ENCODE measurements at places on chromosomes 2 and 18.

DNA sequence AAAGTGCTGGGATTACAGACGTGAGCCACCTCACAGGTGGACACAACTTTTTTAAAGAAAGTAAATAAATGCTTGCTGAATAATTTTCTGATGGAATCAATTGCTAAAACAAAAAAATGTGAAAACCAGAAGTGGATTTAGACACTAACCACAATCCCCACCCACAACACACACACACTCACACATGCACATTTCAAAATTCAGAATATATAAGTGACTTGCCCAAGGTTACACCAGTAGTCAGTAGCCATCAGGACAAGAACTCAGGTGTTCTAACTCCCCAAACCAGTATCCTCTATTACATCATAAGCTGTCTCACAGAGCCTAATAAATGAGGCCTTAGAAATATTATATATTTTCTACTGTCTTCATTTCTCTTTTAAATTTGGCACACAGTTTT is 1923.6 kb upstream of the PIK3C3 start:
- no peak for DNase-seq

GRCh38 chr2:205947621-205948495 is 138.1 kb downstream of the INO80D start:
- DNase-seq = peak; percentile 6

DNA sequence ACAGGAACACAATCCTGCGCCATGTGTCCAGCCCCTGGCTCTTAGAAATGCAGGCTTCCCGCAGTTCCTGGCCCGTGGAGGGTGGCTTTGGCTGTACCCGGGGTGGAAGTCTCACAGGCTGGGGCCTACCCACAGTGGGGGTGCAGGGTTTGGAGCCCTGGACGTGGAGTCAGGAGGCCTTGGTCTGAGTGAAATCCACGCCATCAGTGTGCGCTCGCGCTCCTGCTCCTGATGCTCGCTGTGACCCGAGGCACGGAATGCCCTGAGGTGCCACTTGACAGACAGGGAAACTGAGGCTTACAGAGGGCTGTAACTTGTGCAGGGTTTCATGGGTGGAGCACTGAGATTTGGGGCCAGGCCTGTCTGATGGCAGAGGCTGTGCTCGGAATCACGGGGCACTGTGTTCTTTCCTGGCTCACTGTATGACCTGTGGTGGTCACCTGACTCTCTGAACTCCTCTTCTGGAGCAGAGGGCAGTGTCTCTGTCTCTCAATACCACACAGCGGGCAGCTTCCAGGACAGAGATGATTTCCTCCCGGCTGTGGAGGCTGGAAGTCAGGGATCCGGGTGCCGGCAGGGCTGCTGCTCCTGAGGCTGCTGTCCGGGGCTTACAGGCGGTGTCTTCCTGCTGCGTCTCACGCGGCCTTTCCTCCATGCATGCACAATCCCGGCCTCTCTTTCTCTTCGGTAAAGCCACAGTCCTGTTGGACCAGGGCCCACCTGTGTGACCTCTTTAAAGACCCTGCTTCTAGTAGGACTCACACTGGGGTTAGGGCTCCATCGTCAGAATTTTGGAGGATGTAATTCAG is 25.9 kb upstream of the ALLC start:
- DNase-seq = no peak

- no peak for DNase-seq
These were observed 29.5 kb upstream of the BZW1 start for GRCh38 chr2:200782251-200782650.

DNA sequence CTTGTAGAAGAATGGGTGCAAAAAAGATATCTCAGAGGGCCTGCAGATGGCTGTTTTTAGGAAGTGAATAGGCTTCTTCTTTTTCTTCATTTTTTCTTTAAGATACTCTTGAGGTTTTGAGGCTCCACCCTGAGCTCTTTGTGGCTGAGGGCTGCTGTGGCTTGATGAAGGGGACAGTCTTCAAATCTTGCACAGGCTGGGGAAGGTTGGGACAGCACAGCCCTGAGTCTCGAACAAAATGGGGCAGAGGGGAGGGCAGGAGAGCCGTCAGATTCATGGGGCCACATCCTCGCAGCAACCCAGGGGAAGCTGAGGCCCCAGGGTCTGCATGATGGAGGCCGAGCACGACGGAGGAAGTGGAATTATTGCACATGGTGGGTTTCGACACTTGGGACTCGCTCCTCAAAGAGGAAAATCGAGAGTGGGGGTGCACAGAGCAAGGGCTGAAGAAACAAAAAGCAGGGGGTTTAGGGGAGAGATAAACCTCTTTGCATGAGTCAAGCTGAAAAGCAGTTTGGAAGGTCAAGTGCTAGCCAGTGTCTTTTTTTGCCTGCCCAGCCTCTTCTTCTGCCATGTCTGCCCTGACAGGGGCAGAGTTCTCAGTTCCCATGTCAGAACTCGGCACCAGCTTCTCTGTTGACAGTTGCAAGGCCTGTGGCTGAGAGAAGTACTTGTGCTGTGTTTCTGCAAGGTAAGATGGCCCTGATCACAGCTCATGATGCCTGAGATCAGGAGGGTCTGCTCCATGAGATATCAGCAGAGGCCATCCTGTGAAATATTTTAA is 19.5 kb downstream of the INPP4A start:
- no peak for DNase-seq

GRCh38 chr18:55244546-55244945 is 285.3 kb upstream of the CCDC68 start:
- no peak for DNase-seq

DNA sequence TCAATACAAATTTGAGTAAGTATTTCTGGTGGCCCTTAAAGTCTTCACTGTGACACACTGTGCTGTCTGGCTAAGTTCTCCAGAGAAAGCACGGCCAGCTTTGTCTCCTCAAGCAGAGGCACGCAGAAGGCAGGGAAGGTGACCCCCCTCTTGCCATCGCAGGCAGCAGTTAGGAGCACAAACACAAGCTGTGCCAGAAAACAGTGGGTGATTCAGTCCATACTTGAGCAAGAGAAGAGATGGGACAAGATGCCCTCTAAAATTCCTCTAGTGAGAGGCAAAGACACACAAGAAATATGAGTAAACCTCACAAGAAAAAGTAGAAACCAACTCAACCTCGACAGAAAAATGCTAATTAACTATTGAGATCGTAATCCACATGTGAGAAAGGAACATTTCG is 9.8 kb downstream of the MCEE start:
- no peak for DNase-seq

DNA sequence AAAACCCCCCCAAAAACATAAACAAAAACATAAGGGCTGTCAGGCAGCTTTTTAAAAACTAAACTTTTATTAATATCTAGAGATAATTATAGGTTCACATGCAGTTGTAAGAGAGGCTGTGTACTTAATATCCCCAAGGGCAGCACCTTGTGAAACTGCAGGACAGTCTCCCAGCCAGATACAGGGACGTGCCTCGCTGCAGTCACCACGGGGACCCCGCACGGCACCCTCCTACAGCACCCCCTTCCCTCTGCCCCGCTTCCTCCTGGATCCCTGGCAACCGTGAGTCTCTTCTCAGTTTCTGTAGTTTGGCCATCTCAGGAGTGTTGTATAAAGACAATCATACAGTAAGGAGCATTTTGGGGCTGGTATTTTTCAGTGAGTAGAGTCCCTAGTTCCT is 6.8 kb upstream of the COLEC11 start:
- DNase-seq = no peak

- DNase-seq = no peak
These were observed 68.3 kb downstream of the CRACDL start for GRCh38 chr2:98867539-98868309.

DNA sequence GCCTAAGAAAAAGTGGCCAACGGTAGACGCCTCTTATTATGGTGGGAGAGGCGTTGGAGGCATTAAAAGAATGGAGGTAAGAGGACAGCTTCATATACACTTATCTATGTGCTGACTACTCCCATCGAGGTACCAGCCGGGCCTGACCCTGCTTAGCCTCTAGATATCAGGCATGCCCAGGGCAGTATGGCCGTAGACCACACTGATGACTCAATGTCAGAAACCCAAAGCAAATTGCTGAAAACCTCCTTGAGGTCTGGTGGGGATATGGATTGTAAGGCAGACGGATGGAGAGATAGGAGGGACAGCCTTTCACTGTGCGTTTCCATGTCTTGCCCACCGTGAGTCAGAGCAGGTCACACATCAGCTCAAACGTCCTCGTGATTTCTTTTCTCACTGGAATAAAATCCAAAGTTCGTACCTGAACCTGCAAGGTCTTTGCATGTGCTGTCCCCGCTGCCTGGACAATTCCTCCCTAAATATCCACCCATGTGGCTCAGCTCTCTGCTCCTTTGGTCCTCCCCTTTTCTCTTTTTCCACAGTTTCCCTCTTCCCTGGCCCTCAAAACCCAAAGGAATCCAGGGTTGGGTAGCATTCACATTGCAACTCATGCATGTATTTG is 168.9 kb downstream of the ANTXR1 start:
- DNase-seq = peak; percentile 55

DNA sequence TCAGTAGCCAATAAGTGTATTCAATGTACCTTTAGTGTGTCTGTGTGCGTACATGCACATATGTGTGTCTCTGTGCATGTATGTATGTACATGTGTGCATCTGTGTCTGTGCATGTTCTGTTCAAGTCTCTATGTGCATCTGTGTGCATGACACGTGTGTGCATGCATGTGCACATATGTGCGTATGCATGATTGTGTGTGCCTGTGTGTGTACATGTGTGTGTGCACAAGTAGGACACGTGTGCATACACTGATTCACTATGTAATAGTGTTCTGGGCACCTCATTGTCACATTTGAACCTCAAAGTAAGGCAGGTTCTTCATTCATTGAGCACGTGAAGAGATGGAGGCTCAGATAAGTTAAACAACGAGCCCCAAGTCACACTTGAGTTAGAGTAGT is 142.6 kb upstream of the COPS8 start:
- DNase-seq = no peak

- DNase-seq = no peak
These were observed 248.6 kb downstream of the EPHA4 start for GRCh38 chr2:221323513-221323912.

- DNase-seq = no peak
These were observed 705.9 kb downstream of the CCDC85A start for GRCh38 chr2:56889738-56890137.

DNA sequence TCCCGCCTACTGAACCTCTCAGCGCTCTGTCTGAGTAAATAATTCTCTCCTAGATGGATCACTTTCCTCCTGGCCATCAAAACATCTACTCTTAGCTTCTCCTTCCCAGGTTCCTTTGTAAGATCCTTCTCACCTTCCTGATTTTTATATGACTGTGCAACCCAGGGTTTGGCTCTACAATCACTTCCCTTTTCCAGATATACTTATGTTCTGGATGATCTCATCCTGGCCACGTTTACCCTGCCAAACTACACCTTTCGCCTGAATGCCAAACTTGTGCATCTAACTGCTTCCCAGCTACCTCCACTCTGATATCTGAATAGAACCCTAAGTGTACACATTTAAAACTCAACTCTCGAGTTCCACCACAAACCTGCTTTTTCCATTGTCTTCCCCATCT is 290.5 kb upstream of the REV1 start:
- no peak for DNase-seq

- peak; percentile 88 for DNase-seq
These were observed 372 bp upstream of the WDSUB1 start for GRCh38 chr2:159286709-159287441.

- DNase-seq = peak; percentile 82
These were observed 533.7 kb upstream of the TNP1 start for GRCh38 chr2:217393585-217394032.

DNA sequence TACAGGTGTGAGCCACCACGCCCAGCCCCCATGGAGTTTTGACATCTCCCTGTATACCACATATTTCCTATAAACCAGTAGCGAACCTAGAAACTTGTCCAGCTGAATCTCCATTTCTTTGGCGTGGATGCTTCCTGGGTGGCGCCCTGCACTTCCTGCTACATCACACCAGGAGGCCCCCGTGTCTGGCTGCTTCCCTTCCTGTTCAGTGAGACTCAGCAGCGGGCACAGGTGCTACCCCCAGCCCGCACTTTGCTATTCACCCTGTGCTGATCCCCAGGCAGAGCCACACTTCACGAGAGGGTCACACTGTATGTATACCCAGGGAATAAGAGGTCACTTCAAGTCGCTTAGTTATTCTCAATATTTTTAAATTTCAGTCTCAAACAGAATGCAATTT is 35.0 kb downstream of the CYP27C1 start:
- no peak for DNase-seq

- DNase-seq = no peak
These were observed 39.4 kb upstream of the ZNF804A start for GRCh38 chr2:184558713-184559464.

DNA sequence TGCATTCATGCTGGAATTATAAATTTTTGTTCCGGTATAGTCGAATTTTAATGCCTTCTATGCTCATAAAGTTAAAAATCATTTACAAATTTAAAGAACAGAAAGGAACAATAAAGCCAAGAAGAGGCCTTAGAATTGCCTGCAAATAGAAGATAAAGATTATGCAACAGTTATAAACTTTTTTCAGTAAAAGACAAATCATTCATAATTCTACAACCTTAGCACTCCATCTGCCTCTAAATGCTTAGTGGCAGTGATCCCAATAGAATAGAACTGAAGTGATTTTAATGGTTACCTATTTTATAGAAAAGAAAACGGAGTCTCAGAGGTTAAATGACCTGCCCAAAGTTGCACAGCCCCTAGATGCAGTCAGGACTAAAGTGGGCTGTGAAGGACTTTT is 211.2 kb downstream of the AGPS start:
- DNase-seq = no peak

- DNase-seq = no peak
These were observed 60.1 kb upstream of the IL1RL1 start for GRCh38 chr2:102251042-102251848.

DNA sequence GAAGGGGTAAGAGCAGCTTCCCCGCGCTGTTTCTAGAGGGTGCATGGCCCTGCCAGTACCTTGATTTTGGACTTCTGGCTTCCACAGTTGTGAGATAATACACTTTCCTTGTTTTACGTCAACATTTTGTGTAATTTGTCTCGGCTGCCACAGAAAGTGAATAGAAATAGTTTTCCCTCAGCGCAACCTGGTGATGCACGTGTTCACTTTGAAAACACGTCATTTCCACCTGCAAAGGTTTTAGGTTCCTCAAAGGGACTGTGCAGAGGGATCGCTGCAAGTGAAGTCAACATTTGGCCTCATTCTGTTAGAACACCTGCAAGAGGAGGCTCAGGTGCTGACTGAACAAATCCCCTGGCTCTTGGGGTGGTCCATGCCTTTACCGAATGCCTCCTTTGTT is 71.7 kb downstream of the LONRF2 start:
- DNase-seq = no peak

GRCh38 chr2:28102455-28102874 is 211.9 kb downstream of the BABAM2 start:
- peak; percentile 22 for DNase-seq

DNA sequence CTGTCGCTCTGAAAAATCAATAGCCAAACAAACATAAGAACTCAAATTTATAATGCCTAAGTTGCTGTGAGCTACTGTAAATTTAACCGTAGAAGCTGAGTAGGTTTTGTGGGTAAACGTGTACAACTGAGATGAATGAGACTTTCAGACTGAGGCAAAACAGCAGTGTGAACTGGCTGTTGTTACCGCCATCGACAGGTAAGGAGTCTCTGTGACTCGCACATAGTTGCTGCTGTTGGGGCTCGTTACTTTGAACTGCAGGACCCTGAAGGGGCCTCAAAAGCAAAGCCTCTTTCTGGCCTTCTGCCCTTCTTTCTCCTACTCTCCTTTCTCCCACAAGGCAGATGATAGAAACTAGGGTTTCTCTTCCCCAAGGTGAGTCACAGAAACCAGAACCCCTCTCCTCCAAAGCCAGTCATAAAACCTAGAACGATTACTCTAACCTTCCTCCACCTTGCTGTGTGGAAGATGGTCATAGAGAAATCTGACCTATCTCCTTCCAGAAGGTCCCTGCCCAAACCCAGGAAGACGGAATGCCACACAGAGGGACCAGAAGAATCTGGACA is 101.2 kb downstream of the DLGAP1 start:
- DNase-seq = no peak

- no peak for DNase-seq
These were observed 52.6 kb downstream of the PTPRM start for GRCh38 chr18:7619676-7620075.

Data from NCI-H226 (cell line).